H7 (cell line): ENCODE measurements at places on chromosomes 1 and 21. TPM values are rescaled to one million over a fixed set of nuclear protein-coding genes. Genes with fewer than 3 reads are reported as not detected.
A peak's percentile ranks its signal among the peaks of the same experiment; 100 is the strongest.

DNA sequence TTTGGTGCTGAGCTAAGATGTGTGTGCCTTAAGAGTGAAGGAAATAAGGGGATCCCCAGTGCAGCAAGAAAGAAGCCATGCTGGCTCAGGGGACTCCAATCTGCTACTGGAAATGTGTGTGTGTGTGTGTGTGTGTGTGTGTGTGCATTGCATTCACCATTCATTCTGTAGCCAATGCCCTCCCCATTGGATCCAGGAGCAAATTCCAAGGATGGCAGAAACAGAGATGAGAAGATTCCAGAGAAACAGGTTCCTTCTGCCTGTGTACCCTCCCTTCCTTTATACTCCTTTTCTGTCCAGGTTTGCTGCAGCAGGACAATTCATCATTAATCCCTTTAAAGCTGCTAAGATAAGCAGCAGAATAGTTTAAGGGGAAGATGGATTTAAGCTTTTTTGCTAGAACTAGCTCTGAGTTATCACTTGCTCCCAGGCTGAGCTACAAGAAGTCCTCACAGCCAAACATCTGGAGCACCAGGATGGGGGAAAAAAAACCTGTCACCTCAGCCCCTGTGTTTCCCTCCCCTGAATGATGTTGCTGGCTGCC lies 3.2 kb downstream of the SLC6A17 start:
- no peak for DNase-seq

DNA sequence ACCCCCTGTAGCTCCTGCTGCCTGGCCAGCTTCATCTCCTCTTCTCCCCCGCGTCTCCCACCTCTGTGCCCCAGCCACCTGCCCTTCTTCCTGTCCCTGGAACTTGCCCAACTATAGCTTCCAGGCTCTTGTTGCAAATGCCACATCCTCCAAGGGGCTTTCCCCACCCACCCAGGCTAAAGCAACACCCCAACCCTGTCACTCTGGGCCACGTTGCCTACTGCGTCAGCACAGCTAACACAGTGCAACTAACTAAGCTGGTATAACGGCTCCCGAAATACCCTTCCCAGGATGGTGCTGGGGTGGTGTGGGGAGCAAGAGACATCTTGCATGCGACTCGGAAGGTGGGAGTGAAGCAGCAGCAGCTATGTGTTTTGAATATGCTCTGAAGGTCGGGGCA lies 19.7 kb downstream of the CAMK2N1 start:
- no peak for DNase-seq

Gene HES2
- 0.04 and 0.62 TPM in 2 replicates for total RNA-seq

GRCh38 chr1:27773826-27774445 lies 917 bp downstream of the STX12 start:
- no peak for DNase-seq

- DNase-seq = no peak
Measured at GRCh38 chr1:197632005-197632404, 143.3 kb downstream of the DENND1B start.

DNA sequence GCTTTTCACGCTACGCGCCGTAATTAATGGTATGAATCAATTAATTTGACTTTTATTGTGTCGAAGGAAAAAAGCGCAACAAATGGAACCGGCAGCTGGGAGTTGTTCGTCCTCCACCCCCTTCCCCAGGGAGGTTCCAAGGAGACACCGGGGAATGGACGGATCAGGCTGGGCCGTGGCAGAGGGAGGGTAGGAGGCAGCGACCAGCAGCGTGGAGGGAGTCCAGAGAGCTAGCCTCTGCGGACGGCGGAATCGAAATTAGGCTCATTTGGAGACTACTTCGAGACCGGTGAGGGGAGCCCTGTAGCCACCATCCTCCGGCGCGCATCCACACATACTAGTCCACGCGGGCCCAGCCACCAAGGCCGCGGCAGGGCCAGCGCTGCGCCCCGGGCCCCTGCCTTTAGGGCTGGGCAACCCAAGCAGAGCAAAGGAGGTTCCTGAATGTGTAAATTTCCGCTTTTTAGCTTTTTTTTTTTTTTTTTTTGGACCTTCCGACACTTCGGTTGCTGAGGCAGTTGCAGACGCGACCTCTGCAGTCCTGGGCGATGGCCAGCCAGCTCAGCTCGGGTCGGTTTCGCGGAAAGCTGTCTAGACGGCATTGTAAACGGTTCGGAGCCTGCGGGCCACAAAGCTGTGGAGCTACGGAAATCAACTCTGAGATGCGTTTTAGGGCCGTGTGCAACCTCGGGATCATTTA lies 2.2 kb upstream of the FOXD3 start:
- peak; percentile 76 for DNase-seq

DNA sequence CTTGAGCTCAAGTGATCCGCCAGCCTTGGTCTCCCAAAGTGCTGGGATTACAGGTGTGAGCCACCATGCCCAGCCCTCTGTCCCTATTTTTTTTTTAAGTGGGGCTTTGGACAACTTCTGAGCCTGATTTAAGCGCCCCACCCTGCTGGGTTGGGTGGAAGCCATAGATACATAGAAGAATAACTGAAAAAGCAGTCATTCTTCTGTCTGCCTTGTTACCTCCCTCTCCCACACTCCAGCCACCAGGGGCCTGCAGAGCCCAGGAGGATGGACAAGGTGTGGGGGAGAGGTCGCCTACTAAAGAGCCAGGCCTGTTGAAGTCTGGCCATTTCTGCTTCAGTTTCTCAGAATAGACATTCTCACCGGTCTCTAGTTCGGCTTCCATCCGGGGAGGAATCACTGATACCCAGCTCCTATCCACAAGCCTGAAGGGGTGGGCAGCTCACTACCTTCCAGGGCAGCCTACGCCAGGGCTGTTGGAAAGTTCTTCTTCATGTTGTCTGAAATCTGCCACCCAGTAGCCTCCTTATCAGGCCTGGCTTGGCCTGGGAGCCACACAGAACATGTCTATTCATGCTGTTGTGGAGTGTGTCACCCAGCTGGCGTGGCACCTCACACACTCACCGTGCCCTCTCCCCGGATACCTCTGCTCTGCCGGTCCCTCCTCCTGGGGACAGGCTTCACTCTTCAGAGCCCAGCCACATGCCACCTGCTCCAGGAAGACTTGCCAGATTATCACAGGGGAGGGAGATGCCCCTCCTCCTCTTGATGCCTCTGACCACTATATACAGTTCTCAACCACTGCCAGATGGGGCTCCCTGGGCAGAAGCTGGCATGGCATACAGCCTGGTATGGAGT lies 27.7 kb downstream of the KNCN start:
- no peak for DNase-seq

- no peak for DNase-seq
Measured at GRCh38 chr1:223212441-223212840, 69.4 kb upstream of the TLR5 start.

- DNase-seq = no peak
Measured at GRCh38 chr1:220701974-220702373, 11.8 kb downstream of the C1orf115 start.

DNA sequence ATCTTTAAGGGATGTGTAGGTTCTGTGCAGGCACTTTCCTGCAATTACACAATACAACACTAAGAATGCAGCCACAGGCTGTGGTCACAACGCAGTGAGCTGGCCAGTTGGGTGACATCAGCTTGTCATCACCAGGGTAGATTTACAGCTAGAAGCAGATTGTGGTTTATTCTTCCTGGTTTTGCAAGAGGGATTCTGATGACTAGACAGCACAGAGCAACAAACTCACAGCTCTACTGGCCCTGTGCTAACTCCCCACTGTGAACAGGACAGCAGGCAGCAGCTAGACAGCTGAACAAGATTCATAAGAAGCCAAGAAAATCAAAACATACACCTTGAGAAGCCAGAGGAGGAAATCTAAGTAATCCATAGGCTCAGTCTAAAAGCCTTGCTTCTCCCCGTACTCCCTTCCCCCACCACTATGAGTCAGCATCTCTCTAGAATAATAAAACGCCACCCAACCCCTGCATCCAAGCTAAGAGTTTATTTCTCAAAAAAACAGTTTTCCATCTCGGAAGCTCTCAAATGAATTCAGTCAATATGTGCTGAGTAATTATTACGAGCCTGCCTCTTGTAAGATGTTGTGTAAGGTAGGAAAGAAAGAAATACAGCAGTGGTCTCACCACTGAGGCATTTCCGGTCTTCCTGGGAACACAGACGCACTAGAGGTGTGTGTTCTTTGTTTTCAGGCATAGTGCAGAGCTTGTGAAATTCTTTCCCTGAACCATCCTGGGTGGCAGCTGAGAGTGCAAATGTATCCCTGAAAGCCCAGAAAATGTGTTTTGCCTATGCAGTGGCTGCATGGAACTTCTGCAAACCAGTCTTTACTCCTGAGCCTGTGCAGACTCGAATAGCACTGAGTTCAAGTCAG lies 162.8 kb downstream of the NTPCR start:
- DNase-seq = peak; percentile 43

DNA sequence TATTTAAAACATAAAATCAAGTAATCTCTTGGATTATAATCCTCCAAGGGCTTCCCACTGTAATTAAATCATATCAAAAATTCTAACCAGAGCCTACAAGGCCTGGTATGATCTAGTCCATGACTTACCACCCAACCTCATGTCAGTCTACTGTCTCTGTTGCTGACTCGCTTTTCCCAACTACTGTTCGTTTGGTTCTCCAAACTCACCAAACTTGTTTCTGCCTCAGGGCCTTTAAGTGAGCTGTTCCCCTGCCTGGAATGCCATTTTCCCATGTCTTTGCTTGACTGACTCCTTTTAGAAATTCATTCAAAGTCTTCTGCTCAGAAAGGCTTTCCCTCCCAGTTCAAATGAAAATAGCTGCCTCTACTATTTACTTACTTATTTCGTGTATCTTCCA lies 95.9 kb downstream of the ZC3H11B start:
- DNase-seq = no peak

GRCh38 chr1:66275083-66275482 lies 258.9 kb upstream of the SGIP1 start:
- no peak for DNase-seq

DNA sequence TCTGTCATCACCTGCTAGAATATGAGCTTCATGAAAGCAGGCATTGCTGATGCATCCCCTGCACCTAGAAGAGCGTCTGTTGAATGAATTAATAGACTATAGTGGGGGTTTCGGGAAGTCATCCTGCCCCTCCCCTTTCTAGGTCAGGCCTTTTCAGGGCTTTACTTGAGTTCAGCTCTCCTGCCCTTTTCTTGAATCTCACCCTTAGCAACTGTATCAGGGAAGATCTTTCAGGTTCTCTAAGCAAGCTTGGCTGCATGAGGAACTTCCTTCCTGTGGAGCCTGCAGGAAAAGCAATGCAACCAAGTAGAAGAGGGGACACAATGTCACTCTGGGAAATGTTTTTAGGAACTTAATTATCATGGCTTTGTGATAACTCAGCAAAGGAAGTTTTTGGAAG lies 27.2 kb upstream of the KIAA0040 start:
- no peak for DNase-seq

DNA sequence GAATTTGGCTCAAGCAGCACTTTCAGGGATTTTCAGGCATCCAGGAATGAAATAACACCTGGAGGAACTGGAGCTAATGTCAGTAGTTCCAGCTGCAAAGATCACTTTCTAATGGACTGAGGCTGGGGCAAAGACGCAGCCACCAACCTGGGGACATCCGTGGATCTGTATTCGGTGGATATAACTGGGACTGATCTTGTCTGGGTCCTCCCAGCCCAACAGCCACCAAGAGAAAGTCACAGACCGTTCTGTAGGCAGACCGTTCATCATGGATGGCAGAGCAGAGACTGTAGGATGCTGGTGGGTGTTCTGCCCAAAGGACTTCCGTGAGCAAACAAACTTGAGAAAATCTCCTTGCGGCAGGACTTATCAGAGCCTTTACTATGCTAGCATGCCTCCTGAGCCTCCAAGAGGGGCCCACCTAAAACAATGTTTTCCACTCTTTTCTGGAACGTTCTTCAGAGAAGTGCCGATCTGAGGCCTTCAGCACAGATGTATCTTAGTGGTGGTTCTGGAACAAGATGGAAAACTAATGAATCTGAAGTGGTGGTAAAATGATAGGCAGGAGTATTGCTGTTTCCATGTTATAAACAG lies 86.1 kb upstream of the KLHDC7A start:
- no peak for DNase-seq

- DNase-seq = no peak
Measured at GRCh38 chr1:50447961-50448360, 24.7 kb upstream of the DMRTA2 start.
